Stimulated activated CD4-positive, alpha-beta T cell treated with anti-CD3 and anti-CD28 coated beads, TNF-alpha, amount 100 ng/mL, for 4 hours (primary cell): ENCODE measurements at places on chromosomes 4 and X.

DNA sequence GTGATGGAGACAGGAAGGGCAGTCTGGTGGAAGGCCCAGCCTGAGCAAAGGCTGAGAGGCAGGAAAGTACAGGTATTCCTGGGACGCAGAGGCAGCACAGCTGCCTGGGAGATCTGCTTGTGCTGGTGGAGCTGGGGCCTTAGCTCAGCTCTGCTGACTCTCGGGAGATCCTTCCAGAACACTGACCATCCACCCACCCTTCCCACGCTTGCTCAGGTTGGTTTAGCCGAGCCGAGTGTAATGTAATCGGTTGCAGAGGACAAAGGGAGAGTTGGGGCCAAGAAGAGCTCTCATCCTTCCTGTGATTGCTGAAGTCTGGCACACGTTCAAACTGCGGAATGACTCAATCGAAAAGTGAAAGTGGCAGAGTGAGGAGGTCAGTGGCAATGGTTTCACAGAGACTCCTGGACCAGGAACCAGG, 43.1 kb upstream of the GPR78 start:
- DNase-seq, result no peak

- no peak for DNase-seq
Measured at GRCh38 chr4:106809076-106809475, 227.0 kb downstream of the DKK2 start.

- no peak for DNase-seq
Measured at GRCh38 chr4:84529169-84529751, 30.2 kb upstream of the NKX6-1 start.

- DNase-seq, result no peak
Measured at GRCh38 chr4:10173037-10173753, 56.6 kb upstream of the WDR1 start.

GRCh38 chr4:159216834-159217233, 114.0 kb downstream of the RAPGEF2 start:
- DNase-seq, result no peak

DNA sequence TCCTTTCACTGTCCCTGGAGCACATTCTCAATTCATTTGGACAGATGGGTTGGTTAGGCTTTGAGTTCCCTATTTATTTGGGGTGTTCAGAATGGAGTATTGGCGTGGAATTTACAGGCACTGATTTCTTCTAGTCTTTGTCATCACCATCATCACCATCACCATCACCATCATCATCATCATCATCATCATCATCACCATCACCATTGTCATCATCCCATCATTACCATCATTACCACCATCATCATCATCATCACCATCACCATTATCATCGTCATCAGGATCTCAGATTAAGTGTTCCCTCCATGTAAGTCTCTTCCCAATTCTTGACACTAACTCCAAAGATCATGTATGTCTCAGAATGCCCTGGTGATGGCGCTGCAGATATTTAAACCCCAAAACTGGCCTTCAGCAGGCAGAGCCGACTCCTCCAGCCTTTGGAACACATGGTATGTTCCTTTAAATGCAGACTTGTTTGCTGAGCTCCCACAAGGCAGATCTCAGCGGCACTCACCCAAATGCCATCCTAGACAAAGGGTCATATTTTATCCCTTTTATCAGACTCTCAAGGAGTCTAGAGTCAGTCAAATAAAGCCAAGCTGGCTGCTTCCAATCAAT, 19.8 kb upstream of the FAM9A start:
- no peak for DNase-seq

- no peak for DNase-seq
Measured at GRCh38 chr4:101421386-101421785, 74.1 kb upstream of the PPP3CA start.

DNA sequence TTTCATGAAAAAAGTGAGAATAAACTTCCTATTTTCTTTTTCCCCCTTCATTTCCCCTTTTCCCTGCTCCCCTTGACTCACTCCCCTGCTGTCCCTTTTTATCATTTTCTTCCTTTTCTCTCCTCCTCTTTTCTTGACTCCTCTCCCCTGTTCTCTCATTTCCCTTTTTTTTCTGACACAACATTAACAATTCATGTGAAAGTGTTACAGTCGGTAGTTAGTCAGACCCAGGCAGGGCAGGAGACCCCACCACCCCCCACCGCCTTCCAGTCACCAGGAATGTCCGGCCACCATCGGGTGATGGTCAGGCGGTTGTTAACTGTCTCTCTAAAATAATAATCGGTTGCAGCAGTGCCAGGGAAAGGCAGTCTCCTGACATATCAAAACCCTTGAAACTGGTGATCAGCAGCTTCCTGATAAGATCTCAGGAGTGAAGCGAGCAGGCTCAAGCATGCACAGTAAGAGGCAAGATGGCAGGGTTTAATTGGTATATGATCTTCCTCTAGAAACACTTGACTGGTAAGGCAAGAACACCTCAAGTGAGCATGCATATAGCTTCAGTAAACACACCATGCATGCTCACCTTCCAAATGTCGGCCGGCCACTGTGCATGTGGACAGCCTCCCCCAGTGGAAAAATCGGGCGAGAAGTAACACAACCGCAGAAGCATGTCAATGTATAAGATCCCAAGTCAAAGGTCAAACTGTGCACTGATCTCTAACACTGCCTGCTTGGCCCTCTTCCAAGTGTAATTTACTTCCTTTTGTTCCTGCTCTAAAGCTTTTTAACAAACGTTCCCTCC, 191.4 kb downstream of the NDST4 start:
- no peak for DNase-seq

DNA sequence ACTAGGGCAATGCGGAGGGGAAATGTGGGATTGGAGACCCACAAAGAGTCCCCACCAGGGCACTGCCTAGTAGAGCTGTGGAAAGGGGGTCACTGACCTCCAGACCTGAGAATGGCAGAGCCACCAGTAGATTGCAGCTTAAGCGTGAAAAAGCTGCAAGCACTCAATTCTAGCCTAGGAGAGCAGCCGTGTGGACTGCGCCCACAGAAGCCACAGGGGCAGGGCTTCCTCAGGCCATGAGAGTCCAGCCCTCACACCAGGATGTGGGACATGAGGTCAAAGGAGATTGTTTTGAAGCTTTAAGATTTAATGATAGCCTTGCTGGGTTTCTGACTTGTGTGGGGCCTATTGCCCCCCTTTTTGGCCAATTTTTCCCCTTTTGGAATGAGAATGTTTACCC, 379.0 kb downstream of the INPP4B start:
- DNase-seq, result no peak

GRCh38 chr4:83758285-83758684, 222.4 kb downstream of the GPAT3 start:
- no peak for DNase-seq

GRCh38 chr4:1821679-1822567, 28.8 kb downstream of the FGFR3 start:
- no peak for DNase-seq

DNA sequence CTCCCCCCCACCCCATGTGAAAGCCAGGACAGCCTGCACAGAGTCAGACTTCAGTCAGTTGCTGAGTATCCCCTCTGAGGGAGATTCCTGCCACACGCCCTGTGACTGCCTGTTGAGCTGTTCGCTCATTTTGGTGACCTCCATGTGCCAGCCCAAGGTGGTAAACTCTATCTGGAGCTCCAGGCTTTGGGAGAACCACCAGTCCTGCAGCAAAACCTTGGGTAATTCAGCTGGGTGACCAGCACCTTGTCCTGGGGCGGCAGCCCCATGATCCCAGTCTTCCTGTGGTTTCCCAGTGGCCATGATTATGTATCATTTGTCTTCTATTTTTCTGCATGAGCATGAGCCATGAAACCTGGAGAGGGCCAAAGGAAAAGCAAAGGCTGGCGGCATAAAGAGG, 73.4 kb downstream of the NBDY start:
- DNase-seq, result no peak

DNA sequence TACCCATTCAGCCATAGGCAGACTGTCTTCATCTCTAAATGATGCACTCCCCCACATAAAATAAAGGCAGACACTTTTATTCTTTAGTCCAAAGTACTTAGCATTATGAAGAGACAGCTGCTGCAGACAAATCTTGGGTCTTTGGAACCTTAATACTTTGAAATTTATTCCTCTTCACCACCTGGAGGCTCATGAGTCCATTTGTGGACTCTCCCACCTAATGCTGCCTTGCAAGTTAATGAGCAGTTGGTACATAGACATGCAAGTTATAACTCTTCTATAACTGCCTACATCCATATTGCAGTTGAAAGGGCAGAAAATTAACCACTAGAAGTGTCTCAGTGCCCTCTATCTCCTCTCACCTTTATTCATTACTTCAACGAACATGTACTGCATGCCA, 118.6 kb upstream of the CPEB2 start:
- no peak for DNase-seq

GRCh38 chr4:29142708-29143107, 1577.5 kb upstream of the PCDH7 start:
- DNase-seq, result no peak

- no peak for DNase-seq
Measured at GRCh38 chrX:57453901-57454300, 137.9 kb upstream of the ZXDB start.

DNA sequence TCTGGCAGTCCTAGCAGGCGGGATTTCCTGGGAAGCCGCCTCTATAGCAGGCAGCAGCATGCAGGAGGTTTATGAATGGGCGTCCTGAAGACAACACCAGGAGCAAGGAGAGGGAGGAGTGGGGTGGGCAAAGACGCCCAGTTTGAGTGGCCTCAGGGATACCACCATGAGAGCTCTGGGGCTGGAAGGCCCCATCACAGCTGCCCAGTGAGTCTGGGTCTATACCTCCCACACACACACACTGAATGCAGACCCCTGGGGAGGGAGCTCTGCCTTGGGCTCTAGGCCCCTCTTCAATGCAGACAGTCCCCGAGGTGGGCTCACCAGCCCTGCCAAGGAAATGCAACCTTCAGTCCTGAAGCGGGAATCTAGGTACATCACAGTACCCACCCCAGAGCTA, 98.6 kb downstream of the AFAP1 start:
- DNase-seq, result no peak

DNA sequence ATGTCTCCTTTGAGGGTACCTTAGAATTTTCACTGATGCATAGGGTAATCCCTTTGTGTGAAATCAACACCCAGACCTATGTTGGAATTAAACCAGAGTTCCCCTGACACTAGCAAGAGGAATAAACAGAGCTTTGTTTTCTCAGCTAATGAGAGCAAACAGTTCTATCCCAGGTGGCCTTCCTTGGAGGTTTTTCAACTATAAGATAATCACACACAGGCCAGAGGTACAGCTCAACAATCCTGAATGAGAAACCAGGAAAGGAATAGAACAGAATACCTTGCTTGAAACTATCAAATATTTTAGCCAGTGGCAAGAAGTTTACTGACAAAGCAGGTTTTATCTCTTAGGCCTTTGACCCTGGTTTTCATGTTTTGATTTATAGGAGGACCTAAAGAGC, 100.2 kb downstream of the OTC start:
- no peak for DNase-seq
